Kidney (tissue), 22 donors: ENCODE measurements at places on chromosomes 3 and 15.

- no peak for DNase-seq
Measured at GRCh38 chr3:132554437-132554836, 42.6 kb upstream of the ACKR4 start.

GRCh38 chr15:29400701-29401100 is 131.1 kb upstream of the NSMCE3 start:
- no peak for DNase-seq

DNA sequence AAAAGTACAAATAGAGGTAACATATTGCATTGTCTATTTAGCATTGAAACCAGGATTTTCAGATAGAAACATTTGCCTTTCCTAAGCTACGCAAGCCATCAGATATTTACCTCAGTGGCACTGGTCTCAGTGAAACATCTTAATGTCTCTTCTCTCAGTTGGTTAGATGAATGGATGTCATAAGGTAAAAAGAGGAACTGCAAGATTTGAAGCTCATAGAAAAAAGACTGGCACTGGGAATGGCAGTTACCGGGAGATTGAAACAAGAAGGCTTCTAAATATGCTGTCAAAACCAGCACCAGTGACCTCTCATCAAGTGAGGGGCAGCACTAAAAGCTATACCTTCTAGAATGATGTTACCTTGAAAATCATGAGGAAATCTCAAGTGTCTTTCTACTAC is 486.4 kb downstream of the FHIT start:
- no peak for DNase-seq

DNA sequence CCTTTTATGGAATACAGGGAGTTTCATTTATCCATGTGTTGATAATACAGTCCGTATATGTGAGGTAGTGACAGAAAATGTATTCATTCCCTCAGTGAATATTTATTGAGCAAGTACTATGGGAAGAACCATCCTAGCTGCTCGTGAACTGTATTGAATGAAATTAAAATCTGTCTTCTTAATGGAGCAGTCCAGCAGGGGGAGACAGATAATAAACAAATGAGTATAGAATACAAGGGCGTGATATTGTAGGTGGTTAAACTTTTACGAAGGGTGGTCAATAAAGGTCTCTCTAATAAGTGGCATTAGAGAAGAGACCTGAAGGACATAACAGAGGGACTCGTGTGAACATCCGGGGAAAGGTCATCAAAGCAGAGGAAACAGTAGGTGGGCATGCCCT is 62.7 kb upstream of the OSTN start:
- no peak for DNase-seq

DNA sequence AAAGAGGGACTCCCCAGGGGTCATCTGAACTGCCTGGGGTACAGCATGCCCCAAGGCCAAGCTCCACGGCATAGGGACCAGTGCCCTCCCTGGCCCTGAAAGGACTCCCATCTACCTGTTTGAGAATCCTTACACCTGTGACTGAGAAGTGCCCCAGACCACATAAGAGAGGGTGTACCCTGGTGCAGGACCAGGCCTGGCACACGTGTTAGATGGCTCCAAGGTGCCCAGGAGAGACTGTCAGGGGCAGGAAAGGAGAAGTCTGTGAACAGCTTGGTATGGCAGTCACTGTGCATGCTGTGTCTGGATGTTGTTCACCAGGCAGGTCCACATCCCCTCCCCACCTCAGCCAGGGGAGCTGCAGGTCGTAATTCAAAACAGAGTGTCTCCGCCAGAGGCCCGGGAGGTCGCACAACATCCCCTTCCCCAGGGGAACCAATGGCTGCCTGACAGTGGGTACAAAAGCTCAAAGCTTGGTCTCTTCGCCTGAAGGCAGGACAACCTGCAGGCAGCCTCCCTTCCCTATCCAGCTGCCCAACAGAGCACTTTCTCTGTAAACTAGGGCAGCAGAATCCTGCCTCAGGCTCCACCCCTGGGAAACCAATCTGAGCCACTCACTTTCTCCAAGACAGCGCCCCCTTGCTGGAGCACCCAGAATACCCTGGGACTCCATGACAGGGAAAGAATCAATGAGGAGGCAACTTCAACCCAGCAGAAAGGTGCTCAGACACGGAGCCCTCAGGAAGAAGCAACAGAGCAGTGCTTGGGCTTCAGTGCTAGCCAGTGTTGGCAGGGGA is 3.9 kb downstream of the NUP210 start:
- DNase-seq: no peak
